ENCODE measurements at places on chromosomes 12 and 14.
A peak's percentile ranks its signal among the peaks of the same experiment; 100 is the strongest.

DNA sequence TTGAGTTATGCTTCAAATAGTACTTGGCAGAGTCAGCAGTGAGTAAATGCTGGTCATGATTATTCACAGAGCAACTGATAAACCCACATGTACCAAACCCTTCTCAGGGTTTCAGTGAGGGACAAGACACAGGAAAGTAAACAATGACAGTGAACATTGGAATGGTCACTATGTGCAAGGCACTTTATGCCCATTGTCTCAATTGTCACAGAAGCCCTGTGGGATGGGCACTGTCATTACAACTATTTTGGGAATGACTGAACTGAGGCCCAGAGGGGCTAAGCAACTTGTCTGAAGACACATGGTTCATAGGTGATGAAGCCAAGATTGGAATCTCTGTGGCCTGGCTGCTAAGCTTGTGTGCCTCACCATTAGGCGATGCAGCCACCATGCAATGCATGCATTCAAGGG, 238.5 kb downstream of the RBM19 start:
- no peak for DNase-seq

DNA sequence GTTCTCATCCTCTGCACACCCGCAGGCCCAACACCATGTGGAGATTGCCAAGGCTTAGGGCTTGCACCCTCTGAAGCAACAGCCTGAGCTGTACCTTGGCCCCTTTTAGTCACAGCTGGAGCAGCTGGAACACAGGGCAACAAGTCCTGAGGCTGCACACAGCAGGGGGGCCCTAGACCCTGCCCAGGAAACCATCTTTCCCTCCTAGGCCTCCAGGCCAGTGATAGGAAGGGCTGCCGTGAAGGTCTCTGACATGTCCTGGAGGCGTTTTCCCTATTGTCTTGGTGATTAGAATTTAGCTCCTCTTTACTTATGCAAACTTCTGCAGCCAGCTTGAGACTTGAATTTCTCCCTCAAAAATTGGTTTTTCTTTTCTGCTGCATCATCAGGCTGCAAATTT, 373.5 kb upstream of the CLEC14A start:
- no peak for DNase-seq

- no peak for DNase-seq
Measured at GRCh38 chr12:69988481-69989321, 163.7 kb downstream of the MYRFL start.

- DNase-seq = no peak
Measured at GRCh38 chr14:73829071-73829470, 22.6 kb upstream of the PTGR2 start.

DNA sequence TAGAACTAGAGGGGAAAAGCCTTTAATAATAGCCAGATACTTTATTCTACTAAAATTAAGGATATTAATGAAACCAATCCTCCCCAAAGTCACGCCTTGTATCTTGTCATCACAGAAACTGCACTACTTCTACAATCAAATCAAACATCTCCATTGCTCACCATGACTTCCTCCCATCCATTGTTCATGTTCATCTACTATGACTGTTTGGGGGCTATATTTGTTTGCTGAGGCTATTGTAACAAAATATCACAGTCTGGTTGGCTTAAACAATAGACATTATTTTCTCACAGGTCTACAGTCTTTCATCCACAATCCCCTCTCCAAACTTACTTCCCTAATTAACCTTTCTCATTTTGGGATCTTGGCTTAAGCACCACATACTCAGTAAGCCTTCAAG, 193.6 kb upstream of the FSCB start:
- no peak for DNase-seq

DNA sequence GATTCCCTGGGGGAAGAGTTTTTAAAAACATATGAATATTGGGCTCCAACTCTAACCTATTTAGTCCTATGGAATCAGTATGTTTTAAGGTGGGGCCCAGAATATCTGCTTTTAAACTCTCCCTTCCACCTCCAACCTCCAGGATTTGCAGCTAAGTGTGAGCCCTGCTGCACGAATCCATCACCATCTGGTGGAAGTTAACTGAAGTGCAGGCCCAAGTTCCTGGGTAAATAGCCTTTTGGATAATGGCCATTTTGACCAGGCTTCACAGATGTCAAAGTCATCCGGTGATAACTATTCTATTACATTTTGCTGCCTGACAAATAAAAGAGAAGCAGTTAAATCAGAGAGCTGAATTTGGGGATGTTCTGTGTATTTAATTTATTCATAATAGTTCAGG, 58.1 kb upstream of the RMST start:
- DNase-seq = no peak

- no peak for DNase-seq
Measured at GRCh38 chr14:59123975-59124374, 64.5 kb upstream of the DAAM1 start.

GRCh38 chr12:128387811-128388422, 120.9 kb downstream of the TMEM132C start:
- DNase-seq = no peak

- no peak for DNase-seq
Measured at GRCh38 chr12:109770104-109770860, 56.7 kb downstream of the FAM222A start.

DNA sequence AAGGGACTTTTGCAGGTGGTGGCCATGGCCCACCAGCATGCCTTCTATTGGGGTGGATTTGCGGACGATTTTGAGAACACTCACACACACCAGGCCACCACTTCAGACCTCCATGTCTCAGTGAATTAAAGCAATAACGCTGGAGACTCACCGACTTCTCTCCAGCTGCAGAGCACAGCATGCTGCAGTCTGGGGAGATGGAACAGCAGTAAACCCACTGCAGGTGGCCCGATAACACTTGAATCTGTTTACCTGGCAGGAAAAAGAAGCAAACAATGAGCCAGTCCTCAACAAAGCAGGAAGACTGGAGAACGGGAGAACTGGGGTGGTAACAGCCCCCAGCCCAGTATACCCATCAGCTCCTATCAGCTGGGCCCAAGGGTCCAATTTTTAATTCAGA, 21.6 kb downstream of the RFC5 start:
- DNase-seq = no peak

DNA sequence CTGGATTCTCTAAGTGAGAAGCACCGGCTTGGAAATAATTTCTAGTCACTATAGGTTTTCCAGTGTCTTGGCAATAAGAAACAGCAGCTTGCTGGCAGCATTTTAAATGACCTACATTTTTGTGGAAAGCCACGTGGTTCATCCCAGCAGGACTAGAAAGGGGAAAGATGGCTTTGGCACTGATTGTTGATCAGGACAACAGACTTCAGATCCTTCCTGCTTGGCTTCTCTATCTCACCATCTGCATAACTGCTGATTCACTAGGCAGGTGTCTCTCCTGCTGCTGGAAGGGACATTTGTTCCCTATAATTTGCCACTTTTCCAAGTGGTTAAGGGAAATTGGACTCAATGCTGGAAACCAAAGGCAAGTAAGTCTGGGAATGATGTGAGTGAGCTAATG, 131.0 kb downstream of the TTC8 start:
- DNase-seq = no peak

- DNase-seq = no peak
Measured at GRCh38 chr14:28280530-28280929, 486.1 kb upstream of the FOXG1 start.

- no peak for DNase-seq
Measured at GRCh38 chr12:56766535-56766934, 3.4 kb downstream of the HSD17B6 start.

DNA sequence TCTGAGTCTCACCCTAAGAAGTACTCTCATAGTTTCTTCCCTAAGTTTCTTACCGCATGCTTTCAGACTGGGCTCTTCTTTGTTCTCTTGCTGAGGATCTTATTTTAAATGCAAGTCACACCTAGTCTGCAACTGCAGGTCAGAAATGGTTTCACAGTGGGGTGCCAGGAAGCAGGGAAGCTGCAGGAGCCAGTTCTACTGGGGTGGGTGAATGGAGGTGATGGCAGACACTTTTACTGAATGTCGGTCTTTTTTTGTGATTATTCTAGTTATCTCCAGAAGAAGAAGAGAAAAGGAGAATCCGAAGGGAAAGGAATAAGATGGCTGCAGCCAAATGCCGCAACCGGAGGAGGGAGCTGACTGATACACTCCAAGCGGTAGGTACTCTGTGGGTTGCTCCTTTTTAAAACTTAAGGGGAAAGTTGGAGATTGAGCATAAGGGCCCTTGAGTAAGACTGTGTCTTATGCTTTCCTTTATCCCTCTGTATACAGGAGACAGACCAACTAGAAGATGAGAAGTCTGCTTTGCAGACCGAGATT, 1.7 kb downstream of the FOS start:
- peak; percentile 43 for DNase-seq

DNA sequence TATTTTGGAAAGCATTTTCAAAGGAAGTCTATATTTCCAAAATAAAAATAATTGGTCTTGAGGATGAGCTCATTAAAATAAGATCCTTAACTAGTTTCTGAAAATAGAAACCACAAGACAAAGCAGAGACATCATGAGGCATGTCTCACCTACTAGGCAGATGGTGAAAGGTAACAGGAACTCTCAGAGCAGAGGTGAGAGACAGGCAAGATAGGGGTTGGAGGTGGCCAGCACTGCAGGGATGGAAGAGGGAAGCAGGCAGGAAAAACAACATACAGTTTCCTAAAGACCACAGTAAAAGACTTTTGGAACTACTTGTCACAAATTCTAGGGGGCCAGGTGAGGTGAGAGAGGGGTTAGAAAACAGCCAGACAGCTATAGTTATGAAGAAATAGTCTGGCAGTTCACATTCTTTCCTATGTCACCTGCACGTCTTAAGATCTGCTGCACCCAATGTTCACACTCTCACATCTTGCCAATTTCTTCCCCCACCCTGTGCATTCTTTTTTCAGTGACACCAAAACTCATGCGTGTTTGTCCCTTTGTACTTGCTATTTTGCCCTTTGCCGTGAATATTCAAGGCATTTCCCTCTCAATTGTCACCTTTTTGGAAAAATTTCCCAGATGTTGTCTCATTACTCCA, 341.7 kb upstream of the KITLG start:
- DNase-seq = no peak

DNA sequence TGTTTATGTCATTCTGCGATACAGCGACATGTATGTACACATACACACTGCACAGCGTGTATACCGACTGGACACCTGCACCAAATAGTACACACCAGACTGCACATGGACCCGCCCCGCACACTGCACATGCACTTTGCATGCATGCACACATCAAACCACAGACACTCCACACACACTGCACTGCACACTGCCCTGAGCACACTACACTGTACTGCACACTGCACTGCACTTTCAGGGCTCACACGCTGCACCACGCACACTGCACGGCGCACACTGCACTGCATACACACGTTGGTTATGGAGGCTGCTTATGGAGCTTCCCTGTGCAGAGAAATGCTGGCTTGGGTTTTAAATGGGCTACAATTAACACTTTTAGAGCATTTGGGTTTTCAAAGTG, 1.6 kb downstream of the PAPLN start:
- no peak for DNase-seq

- no peak for DNase-seq
Measured at GRCh38 chr14:63426838-63427352, 108.2 kb upstream of the GPHB5 start.

- no peak for DNase-seq
Measured at GRCh38 chr12:44839785-44840184, 36.3 kb downstream of the NELL2 start.

- no peak for DNase-seq
Measured at GRCh38 chr12:16603260-16603915, 2.6 kb downstream of the LMO3 start.

- peak; percentile 85 for DNase-seq
Measured at GRCh38 chr14:55807053-55807880, 227.3 kb downstream of the KTN1 start.

DNA sequence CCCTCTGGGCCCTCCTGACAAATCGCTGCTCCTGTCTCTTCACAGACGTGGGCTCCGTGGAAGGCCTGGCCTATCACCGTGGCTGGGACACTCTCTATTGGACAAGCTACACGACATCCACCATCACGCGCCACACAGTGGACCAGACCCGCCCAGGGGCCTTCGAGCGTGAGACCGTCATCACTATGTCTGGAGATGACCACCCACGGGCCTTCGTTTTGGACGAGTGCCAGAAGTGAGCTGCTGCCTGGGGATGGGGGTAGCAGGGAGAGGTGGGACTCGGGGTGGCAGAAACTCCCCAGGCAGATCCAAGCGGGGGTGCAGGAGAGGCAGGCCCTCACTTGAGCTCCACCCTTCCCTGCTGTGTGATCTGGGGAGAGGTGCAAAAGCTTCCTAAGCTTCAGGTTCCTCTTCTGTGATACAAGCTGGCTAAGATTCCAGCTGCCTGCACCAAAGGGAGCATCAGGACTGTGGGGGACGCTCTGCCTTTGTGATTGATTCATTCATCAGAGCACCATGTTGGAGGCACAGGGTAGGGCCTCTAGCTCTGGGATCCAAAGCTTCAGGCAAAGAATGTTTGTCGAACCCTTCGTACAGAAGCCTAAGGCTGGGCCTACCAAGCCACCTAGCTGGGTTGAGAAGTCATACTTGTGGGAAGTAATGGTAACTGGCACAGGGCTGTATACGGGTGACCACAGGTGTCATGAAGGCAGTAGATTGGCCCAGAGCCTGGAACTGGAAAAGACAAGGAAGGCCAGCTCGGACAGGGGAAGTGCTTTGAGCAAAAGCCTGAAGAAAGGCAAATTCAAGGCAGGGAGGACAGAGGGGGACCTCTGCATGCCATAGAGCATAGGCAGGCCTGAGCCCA, 29.1 kb upstream of the NXPH4 start:
- no peak for DNase-seq
